ENCODE measurements at places on chromosomes 3 and 15. TPM values are rescaled to one million over a fixed set of nuclear protein-coding genes. Genes with fewer than 3 reads are reported as not detected.
A peak's percentile ranks its signal among the peaks of the same experiment; 100 is the strongest.

Gene OR5K2
- not detected for polyA plus RNA-seq

Gene GRAMD1C
- polyA plus RNA-seq, result 21.0 TPM

Gene TMEM158
- 3.1 TPM for polyA plus RNA-seq

Gene SENP8
- polyA plus RNA-seq, result 5.6 TPM

Gene PTX3
- polyA plus RNA-seq, result 0.45 TPM

Gene GNAI2
- 141 TPM for polyA plus RNA-seq

Gene TMCO5A
- not detected for polyA plus RNA-seq

Gene ITIH1
- polyA plus RNA-seq, result not detected

DNA sequence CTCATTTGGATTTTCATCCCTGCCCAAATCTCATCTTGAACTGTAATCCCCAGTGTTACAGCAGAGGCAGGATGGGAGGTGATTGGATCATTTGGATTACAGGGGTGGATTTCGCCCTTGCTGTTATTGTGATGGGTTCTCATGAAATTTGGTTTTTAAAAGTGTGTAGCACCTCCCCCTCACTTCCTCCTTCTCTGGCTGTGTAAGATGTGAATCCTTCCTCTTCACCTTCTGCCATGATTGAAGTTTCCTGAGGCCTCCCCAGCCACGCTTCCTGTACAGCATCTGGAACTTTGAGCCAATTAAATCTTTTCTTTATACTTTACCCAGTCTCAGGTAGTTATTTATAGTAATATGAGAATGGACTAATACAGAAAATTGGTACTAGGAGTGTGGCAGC is 316.8 kb downstream of the PLCL2 start:
- DNase-seq, result no peak

GRCh38 chr15:89327113-89327512 is 7.5 kb downstream of the POLG start:
- DNase-seq, result no peak

DNA sequence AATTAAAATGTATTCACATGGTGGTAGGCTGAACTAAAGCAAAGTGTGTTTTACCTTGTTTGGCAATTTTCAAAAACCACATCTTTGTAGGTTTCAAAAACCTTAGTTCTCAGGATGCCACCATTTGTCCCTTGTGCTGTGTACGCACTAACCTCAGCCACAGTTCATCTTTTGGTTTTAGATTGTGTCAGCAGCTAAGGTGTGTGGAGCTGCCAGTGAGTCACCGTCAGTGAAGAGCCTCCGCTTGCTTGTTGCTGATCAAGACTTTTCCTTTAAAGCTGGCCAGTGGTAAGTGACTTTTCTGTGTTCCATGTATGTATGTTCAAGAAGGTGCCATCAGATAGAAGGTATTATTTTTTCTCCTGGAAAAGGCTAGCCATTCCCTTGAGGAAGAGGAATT is 21.1 kb downstream of the OXNAD1 start:
- no peak for DNase-seq

DNA sequence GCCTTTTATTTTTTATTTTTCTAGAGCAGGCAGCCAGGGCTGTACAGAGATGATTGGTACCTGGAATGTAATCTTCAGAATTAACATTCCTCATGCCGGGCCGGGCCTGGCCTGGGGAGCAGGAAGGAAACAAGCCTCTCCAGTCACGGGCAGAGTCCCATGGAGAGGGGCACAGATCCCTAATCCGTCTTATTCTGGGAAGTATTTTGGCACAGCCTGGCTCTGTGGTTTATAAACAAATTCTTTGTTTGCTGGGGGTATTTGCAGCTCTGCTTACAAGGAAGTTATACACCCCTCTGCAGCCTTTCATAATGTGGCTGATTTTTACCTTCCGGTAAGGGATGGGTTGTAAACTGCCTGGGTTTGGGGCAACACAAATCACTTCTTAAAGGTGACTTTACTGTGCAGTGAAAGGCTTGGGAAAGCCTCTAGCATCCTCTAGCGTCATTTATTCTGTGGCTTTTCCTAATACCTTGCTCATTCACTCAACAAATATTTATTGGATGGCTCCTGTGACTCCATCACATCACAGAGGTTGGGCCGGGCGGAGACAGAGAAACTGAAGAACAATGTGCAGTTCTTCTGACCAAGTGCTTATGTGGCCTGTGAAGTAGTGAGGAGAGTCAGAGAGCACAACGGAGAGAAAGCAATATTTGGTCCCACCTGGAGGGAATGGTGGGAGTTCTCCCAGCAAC is 2.7 kb downstream of the SLC6A20 start:
- DNase-seq, result peak; percentile 9

- no peak for DNase-seq
Observed at GRCh38 chr3:157793745-157794144, 290.5 kb upstream of the VEPH1 start.

DNA sequence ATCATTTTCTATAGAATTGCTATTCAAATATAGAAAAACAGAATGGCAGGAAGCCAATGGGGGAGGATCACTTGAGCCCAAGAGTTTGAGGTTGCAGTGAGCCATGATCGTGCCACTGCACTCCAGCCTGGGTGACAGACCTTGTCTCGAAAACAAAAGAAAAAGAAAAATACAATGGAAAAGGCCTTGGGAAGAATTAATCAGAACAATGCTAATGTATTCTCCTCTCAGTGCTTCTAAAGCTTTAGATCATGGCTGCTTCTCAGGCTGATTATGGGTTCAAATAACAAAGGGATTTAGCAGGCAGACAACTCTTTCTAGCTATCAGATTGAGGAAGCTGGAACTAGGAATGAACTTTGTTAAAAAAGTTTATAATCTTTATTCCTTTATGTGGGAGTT is 115.8 kb downstream of the PDCD6IP start:
- DNase-seq, result no peak

DNA sequence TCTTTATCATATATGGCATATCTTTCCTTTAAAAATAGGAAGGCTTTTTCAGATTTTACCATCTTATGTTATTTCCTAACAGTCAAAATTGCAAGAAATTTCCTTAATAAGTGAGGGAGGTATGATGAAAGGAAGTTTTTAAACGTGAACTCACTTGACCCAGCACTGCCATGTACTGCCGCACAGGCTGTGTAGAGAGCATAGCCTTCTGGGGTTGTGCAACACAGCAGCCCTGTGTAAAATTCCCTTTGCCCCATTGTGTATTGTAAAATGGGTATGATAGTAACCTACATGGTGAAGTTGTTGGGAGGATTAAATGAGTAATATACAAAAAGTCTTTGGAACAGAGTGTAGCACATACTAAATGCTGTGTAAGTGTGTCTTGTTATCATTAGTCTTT is 78.6 kb downstream of the PEX5L start:
- DNase-seq, result no peak

DNA sequence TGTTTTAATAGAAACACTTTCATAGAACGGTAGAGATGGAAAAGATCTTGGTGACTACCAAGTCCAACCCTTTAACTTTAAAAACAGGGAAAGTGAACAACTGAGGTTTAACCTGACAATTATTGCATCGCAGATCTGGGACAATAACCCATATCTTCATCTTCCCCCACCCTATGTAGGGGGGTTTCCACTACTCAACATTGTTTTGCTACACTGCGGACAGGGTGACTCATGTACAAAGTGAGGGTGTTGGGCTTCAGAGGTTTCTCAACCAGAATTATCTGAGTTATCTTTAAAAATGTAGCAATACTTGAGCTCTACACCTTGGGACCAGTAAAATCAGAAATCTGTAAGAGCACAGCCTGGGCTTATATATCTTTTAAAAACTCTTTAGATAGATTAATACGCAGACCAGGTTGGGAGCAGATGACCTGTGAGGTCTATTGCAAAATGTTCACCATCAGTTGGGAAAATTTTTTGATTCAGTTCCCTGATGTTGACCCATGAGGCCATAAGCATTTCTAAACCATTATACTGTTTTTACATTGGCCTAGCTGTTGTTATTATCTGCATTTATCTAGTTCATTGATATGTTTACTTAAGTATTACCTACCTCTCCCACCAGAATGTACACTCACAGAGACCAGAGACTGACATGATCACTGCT is 103.6 kb upstream of the ICE2 start:
- no peak for DNase-seq

DNA sequence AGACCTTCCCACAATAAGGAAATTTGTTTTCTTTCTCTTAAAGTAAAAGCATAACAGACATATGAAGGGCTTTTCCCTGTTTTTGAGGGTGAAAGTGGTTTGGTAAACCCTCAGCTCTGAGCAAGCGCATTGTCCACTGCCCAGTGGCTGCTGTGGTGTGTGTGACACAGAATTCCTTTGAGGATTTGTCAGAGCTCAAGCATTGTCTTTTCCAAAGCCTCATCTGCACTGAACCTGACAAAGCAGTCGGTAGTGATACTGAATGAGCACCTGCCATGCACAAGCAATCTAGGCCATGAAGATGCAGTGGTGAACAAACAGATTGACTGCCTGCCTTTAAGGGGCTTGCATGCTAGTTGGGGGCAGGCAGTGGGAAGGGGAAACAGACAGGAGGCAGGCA is 128.3 kb downstream of the PLCL2 start:
- no peak for DNase-seq

- no peak for DNase-seq
Observed at GRCh38 chr15:85324202-85324601, 56.2 kb upstream of the AKAP13 start.

DNA sequence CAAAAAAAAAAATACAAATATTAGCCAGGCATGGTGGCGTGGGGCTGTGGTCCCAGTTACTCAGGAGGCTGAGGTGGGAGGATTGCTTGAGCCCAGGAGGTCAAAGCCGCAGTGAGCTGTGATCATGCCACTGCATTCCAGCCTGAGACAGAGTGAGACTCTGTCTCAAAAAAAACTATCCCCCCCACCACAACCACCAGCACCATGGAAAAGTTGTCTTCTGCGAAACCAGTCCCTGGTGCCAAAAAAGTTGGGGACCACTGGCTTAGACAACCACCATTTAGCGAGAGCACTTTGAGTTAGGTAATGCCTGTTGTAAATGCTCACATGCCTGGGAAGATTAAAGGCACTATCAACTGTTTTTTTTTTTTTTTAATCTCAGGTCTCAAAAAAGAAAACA is 15.4 kb downstream of the ARHGAP31 start:
- peak; percentile 9 for DNase-seq

DNA sequence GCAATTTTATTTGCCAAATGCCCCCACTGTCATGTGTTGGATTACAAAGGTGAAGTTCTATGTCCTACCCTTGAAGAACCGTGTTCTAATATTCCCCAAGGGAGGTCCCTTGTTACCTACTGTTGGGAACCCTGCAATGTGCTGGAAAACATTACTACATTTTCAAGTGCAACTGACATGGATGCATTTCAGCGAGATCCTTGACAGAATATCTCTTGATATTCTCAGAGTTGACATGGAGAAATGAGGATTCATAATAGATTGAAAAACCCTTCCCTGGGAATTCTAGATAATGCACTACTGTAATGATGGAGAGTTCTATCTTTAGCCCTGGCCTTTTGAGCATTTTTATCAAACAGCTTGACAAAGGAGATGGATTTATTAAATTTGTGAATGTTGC is 397.4 kb downstream of the FEZF2 start:
- no peak for DNase-seq

GRCh38 chr3:29936054-29936453 is 655.2 kb downstream of the RBMS3 start:
- DNase-seq, result no peak

GRCh38 chr15:80856809-80857377 is 77.7 kb downstream of the CEMIP start:
- DNase-seq, result peak; percentile 70

- DNase-seq, result no peak
Observed at GRCh38 chr3:136906725-136907124, 44.7 kb downstream of the NCK1 start.

DNA sequence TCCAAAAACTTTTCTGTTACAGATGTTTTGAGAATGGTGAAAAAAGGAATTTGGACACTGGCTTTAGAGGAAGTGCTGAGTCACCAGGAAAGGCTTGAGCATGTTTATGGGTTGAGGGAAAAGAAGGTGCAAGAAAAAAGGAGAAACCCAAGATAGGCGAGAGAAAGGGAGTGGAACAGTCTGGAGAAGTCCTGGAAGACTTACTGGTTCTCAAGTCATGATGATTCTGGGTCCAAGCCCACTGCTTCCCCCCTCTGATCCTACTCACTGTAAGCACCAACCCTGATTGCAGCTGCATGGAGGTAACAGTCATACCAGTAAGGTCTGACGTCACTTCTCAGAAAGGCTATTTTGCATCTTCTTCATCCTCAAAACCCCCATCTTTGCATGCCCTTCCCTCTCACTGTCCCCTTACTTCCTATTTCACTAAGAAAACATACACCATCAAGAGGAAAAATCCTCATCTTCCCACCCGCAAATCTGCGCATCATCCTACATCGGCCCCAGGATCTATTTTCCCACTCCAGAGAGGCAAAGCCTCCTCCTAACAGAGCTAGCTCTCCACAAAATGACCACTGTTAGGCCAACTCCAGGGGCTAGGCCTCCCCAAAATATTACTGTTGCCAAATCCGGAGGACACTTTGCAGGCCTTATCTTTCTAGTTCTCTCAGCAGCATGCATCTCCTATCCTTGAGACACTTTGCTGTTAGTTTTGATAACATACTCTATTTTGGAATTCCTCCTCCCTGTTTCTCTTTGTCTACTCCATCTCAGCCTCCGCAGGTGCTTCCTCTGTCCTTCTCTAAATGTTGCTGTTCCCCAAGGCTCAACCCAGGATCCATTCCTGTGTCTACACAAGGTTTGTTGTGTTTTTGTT is 3.2 kb upstream of the ATP13A3 start:
- no peak for DNase-seq

- DNase-seq, result no peak
Observed at GRCh38 chr3:10743366-10744097, 72.5 kb upstream of the SLC6A11 start.

DNA sequence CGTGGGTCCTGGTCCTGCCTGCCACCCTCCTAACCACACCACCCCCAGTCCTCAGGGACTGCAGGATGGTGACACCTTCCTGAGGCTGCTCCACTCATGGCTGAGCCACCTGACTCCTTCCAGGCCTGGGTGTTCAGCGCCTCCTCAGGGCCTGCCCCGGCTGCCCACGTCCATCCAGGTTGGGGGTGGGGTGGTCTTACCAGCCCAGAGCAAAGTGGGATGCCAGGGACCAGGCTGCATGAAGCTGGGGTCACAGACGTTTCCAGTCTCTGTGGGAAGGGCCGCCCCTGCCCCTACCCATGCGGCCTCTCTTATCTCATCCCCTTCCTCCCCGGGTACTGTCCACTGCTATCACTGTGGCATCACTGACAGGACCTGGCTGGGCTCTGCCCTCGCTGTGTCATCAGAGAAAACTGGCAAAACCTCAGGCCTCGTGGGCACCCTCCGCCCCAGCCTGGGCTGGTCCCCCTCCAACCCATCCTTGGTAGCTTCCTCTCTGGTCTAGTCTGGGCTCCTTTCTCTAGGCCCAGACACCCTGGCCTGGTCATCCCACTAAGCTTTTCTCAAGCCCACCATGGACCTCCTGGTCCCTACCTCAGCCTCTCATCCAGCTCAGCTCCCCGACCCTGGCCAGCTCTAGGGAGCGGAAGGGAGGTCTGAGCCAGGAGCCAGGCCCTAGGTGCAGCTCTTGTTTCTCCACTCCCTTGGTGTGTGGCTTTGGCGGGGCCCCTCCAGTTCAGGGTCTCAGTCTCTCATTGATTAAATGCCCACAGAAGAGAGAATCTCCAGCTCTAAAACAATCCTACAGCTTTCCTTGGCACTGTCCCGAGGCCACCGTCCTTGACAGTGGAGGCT is 32.9 kb downstream of the WNT7A start:
- no peak for DNase-seq

GRCh38 chr15:73515527-73515926 is 72.6 kb downstream of the REC114 start:
- DNase-seq, result no peak

GRCh38 chr15:98518823-98519561 is 129.3 kb upstream of the IGF1R start:
- peak; percentile 92 for DNase-seq
